ENCODE measurements at places on chromosomes 12 and 14. TPM values are rescaled to one million over a fixed set of nuclear protein-coding genes. Genes with fewer than 3 reads are reported as not detected.

DNA sequence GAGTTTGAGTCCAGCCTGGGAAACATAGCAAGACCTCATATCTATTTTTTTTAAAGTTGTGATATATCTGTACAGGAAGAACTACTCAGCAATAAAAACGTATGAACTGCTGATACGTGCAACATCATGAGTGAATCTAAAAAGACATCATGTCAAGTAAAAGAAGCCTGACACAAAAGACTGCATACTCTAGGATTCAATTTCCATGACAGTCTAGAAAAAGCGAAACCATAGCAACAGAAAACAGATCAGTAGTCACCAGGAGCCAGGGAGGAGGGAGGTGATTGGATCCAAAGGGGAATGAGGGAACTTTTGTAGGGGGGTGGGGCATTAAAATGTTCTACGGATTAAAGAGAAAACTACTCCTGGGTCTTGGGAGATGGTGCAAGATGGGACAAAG lies 8.7 kb upstream of the RGS6 start:
- DNase-seq = no peak

GRCh38 chr14:90564496-90564895 lies 167.7 kb downstream of the CALM1 start:
- DNase-seq = no peak

SLC25A47 gene
- total RNA-seq = not detected

GPR65 gene
- 2.8 TPM for total RNA-seq

GRCh38 chr14:95486875-95487668 lies 29.4 kb downstream of the SYNE3 start:
- no peak for DNase-seq

KLRC2 gene
- not detected for total RNA-seq
